GM23248 (cell line): ENCODE measurements at places on chromosomes 12 and 14. TPM values are rescaled to one million over a fixed set of nuclear protein-coding genes. Genes with fewer than 3 reads are reported as not detected.

TAS2R30 gene
- 0.13 and 0.32 TPM in 2 replicates for total RNA-seq

GPR84 gene
- total RNA-seq, result not detected in 2 replicates

RNASE2 gene
- not detected in 2 replicates for total RNA-seq

PKP2 gene
- total RNA-seq, result 0.13 and 0.22 TPM in 2 replicates

TBC1D30 gene
- total RNA-seq, result not detected in 2 replicates

CLEC14A gene
- total RNA-seq, result 0.63 TPM in 1 of 2 replicates, not detected in the other

OASL gene
- total RNA-seq, result 0.54 TPM in 1 of 2 replicates, not detected in the other

METAP2 gene
- total RNA-seq, result 64.3 and 67.8 TPM in 2 replicates

NFATC4 gene
- total RNA-seq, result 96.9 and 113 TPM in 2 replicates

TAS2R9 gene
- total RNA-seq, result not detected in 2 replicates

OVCH1 gene
- 0.13 TPM in 1 of 2 replicates, not detected in the other for total RNA-seq

OR6C2 gene
- not detected in 2 replicates for total RNA-seq

SERPINA5 gene
- total RNA-seq, result not detected in 2 replicates

ADAM21 gene
- total RNA-seq, result 0.97 TPM in 1 of 2 replicates, not detected in the other

OR4E2 gene
- total RNA-seq, result not detected in 2 replicates

ESR2 gene
- total RNA-seq, result not detected in 2 replicates

C14orf39 gene
- not detected in 2 replicates for total RNA-seq

CCDC196 gene
- total RNA-seq, result not detected in 2 replicates

SLC6A12 gene
- not detected in 2 replicates for total RNA-seq

PSMA6 gene
- total RNA-seq, result 171 and 198 TPM in 2 replicates

CCNT1 gene
- total RNA-seq, result 19.3 and 71.6 TPM in 2 replicates
